ENCODE measurements at places on chromosomes 3 and 15.
A peak's percentile ranks its signal among the peaks of the same experiment; 100 is the strongest.

DNA sequence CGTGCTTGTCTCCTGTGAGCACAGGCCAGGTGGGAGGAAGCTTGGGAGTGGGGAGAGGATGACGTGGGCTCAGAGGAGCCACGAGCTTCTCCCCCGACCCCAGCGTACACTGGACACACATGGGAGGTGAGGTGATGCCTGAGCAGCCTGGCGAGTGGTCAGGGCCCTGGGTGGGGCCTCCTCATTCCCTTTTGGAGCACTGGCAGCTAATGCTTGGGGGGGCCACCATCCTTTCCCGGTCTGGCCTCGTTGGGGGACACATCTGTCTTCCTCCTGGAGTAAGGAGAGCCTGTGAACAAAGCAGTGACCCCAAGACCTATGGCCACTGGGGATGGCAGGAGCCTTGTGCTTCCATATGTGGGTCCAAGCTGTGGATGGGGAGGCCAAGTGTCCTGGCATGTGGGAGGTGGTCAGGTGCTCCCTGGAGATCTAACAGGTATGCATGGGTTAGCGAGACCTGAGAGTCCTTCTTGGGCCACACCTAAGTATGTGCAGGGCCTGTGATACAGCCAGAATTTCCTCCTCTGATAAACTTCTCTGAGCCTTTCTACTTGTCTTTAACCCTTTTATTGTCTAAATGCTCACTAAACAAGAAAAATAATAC, 9.5 kb downstream of the KLF13 start:
- DNase-seq = no peak

GRCh38 chr3:33075995-33076394, 21.0 kb downstream of the GLB1 start:
- no peak for DNase-seq

- DNase-seq = no peak
Observed at GRCh38 chr3:65080432-65080831, 392.6 kb upstream of the ADAMTS9 start.

DNA sequence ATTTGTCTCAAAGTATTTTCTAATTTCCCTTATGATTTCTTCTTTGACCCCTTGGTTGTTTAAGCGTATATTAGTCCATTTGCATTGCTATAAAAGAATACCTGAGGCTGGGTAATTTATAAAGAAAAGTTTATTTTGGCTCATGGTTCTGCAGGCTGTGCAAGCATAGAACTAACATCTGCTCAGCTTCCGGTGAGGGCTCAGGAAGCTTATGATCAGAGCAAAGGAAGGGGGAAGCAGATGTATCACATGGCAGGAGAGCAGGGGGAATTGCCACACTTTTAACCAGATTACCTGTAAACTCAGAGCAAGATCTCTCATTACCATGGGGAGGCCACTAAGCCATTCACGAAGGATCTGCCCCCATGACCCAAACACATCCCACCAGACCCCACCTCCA, 148.2 kb downstream of the PDE8A start:
- DNase-seq = no peak

- no peak for DNase-seq
Observed at GRCh38 chr3:114623420-114624046, 329.7 kb downstream of the TIGIT start.

GRCh38 chr3:86880066-86880465, 110.9 kb downstream of the VGLL3 start:
- DNase-seq = no peak

GRCh38 chr3:52574056-52574965, 37.9 kb downstream of the UQCC5 start:
- DNase-seq = no peak

- no peak for DNase-seq
Observed at GRCh38 chr3:135759651-135760050, 205.9 kb upstream of the PPP2R3A start.

DNA sequence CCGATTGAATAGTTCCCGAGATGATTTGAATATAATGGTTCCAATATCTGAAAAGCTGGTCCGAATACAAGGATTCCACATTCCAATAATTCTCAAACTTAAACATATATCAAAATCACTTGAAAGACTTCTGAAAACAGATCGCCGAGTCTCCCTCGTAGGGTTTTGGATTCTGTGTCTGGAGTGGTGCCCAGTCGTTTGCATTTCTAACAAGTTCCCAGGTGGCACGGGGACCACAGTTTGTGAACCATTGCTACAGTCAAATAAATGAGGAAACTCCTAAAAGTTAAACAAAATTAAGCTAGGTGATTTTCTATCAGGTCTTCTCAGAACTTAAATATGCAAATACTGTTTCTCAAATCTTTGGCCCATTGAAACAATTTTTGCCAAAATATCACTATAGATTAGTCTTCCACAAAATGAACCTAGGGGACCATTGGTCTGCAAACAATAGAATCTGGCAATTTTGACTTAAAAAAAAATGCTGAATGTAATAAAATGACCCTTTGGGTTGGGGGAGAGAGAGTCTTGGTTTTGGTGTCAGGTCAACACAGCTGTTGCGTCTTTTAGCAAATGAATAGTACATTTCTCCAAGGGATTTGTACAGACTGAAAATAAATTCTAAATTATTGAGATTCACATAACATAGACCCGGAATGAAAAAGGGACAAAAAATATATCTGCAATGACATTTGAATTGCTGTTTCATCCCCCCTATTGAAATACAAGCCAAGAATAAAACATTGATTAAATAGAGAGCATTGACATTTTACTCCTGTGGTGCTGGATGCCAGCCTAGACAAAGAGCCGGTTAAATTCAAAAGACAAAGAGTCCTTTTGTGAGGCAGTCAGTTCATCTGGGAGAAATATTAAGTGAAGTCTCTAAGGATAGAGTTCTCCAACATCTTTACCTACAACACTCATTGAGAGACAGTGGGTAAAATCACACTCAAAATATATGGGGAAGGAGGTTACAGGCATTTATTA, 175.7 kb upstream of the ADAMTS9 start:
- DNase-seq = no peak

DNA sequence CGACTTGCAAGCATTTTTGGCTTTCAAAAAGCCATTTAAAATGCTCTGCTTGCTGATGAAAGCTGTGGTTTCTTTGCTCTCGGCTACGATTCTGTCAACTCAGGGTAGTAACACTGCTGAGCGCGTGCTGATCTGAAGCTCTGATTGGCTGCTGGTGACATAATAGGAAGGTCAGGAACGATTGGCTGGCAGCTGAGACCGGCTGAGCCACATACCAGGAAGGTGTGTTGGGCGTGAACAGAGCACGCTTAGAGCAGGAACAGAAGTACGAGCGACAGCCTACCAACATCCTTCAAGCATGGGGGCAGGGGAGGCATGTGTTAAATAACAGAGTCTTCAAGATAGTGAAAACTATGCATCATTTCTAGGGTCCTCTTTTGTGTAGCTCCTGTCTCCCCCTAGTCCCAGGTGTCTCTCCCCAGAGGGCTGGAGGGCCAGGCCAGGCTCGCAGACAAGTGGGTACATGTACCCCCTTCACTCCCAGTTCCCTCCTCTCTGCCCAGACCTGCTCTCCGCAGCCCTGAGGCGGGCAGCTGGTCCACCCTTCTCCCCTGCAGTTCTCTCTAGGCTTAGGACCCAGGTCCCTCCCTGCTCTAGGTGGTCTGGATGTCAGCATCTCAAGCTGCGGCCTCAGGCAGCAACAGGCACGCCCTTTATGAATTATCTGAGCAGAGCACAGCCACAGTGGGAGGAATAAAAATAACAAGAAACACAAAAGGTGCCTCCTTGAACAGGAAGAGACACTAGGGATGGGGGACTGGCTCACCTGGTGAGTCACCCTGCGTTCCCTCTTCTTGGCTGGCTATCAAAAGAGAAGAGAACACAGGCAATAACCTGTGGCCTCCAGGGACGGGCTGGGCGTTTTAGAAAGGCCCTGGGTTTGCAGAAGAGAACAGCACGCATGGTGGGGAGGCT, 76.0 kb downstream of the TAMM41 start:
- DNase-seq = peak; percentile 44

GRCh38 chr15:32831485-32831884, 113.7 kb downstream of the GREM1 start:
- DNase-seq = no peak

DNA sequence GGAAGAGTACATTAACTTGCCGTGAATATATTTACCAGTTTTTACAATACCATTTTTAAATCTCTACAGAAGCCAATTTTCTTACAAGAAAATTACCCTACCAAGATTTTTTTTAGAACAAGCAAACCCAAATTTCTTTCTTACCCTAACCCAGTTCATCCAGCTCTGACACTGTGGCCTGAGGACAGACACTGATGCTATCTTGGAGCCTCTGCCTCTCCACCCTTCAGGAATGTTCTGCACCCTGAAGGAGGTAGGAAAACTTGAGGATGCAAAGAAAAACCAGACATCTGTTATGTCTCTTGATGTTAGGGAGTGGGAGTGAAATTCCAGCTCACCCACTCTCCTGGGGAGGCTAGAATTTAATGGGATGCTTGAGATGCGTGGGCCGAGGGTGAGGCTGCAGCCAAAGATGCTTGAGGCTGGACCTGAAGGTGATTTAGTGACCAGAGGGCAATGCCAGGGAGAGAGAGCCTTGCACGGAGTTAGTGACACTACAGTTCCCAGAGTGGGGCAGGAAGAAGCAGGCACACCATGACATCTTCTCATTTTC, 69.9 kb downstream of the LIPC start:
- DNase-seq = no peak

GRCh38 chr15:41291065-41291631, 41.2 kb downstream of the OIP5 start:
- no peak for DNase-seq

GRCh38 chr3:143429628-143430514, 310.3 kb downstream of the CHST2 start:
- DNase-seq = no peak

GRCh38 chr15:93250209-93250608, 161.2 kb upstream of the RGMA start:
- no peak for DNase-seq

- no peak for DNase-seq
Observed at GRCh38 chr3:154972951-154973350, 107.2 kb upstream of the MME start.

DNA sequence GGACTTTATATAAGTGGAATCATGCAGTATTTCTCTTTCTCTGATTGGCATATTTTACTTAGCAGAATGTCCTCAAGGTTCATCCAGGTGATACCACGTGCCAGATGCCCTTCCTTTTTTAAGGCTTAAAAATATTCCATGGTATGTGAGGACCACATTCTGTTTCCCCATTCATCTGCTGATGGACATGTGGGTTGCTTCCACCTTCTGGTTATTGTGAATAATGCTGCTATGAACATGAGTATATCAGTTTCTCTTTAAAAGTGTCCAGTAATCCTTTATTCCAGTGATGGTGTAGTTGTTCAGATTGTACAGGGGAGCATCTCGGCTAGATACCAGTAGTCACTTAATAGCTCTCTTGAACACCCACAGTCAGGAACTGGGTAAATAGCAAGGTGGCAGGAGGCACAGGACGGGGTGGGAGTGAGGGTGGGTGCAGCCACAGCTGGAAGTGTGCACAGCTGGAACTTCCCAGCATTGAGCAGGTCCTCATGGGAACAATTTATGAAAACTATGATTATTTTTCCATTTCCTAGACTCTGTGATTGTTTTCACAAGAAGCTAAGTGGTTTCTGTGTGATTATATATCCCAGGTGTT, 50.3 kb upstream of the ATG7 start:
- DNase-seq = no peak

GRCh38 chr15:22883196-22883595, 44.7 kb downstream of the NIPA2 start:
- DNase-seq = no peak

DNA sequence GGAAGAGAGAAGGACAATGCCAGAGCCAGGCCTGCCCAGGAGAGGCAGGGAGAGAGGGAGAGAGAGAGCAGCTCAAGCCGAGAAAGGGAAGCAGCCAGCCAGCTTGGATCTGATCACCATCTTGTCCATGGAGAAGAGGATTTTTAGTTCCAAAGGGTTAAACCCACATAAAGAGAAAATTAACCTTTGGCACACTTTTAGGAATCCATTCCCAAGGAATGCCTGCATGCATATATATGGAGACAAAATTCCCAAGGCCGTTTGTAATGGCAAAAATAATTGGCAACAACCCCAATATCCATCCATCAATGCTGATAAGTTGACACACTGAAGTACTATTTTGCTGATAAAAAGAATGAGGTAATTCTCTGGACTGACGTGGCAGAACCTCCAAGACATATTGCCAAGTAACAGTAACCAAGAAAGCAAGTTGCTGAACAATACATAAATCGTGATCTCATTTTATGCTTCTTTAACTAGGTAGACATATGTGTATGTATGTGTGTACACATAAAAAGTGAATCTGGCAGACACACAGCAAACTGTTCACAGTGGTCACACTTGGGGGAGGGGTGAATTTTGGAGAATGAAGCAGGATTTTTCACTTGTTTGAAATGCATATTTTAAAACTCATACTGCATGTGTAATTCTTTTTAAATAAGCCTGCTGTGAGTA, 7.5 kb upstream of the STRA6 start:
- no peak for DNase-seq

- DNase-seq = no peak
Observed at GRCh38 chr3:159910991-159911663, 77.5 kb upstream of the IL12A start.

GRCh38 chr3:51966922-51967383, 301 bp downstream of the PCBP4 start:
- no peak for DNase-seq

DNA sequence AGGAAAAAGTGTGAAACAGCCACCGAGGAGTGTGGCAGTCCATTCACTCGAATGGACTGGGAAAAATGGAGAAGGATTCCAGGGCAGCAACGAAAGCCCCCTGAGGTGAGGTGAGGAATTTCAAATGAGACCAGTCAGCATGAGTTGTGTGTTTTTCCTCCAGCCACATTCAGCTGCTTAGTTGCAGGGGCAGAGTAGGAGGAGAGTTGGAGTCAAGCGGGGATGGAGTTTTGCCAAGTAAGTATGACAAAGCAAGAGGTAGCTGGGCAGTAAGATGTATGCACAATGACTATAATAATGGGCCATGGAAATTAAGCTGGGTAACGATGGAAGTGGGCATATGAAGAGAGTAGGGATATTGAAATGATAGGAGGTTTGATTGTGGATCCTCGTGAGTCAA, 64.4 kb downstream of the CCDC54 start:
- no peak for DNase-seq

GRCh38 chr15:99571299-99571698, 5.5 kb downstream of the MEF2A start:
- DNase-seq = no peak

- DNase-seq = no peak
Observed at GRCh38 chr3:134059035-134059601, 29.4 kb upstream of the SLCO2A1 start.

- no peak for DNase-seq
Observed at GRCh38 chr3:49794926-49795905, 4.5 kb downstream of the CDHR4 start.

Data from stimulated activated CD8-positive, alpha-beta memory T cell treated with anti-CD3 and anti-CD28 coated beads, Interleukin-7, amount 100 ng/mL, for 1 hour (primary cell).